Activated naive CD8-positive, alpha-beta T cell treated with anti-CD3 and anti-CD28 coated beads for 36 hours (primary cell): ENCODE measurements at places on chromosomes 3 and 15. TPM values are rescaled to one million over a fixed set of nuclear protein-coding genes. Genes with fewer than 3 reads are reported as not detected.

UCN2 gene
- not detected for total RNA-seq

C3orf80 gene
- not detected for total RNA-seq

UTS2B gene
- not detected for total RNA-seq

IL17RD gene
- total RNA-seq: 0.04 TPM

SLC38A3 gene
- 0.18 TPM for total RNA-seq

CD200 gene
- 32.7 TPM for total RNA-seq

- H3K4me1 ChIP-seq: peaks cover 51% of the 10 kb centered on the region
- DNase-seq: no peak
- H3K4me3 ChIP-seq: peak overlapping the region; percentile 25
- peaks cover 7% of the 10 kb centered on the region for H3K27me3 ChIP-seq
- H3K36me3 ChIP-seq: no peaks in the 10 kb centered on the region
Measured at GRCh38 chr3:46284981-46285683, 42.9 kb downstream of the CCR3 start.

GRCh38 chr3:133944181-133944580 is 48.5 kb upstream of the RAB6B start:
- H3K27ac ChIP-seq: no peak overlapping the region
- no peak overlapping the region for H3K4me3 ChIP-seq

DNA sequence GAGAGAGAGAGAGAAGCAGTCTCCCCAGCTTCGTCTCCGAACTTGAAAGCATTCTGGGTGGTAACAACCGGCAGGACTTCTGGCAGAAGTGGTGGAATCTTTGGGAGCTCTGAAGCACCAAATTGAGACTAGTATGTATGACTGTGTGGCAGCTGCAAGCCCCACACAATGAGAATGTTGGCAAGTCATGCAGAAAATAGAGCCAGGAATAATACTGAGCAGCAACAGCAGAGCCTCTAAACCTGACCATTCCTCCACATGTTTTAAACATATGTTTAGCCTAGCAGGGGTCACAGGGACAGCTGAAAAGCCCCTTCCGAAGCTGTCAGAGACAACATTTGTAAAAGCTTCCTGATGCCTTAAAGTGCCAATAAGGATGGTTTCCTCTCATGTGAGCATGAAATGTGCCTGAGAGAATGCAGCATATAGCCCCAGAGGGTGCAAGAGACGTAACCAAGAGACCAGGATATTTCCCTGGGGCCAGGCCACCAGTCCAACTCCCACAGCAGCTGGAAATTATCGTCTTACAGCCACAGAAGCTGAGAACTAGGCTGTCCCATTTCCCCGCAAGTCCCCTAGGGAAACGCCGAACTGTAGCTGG is 178.6 kb upstream of the CCDC54 start:
- H3K27me3 ChIP-seq: peaks cover 21% of the 10 kb centered on the region
- DNase-seq: no peak
- no peaks in the 10 kb centered on the region for H3K4me1 ChIP-seq
- H3K4me3 ChIP-seq: no peak overlapping the region
- H3K36me3 ChIP-seq: no peaks in the 10 kb centered on the region

- no peaks in the 10 kb centered on the region for H3K4me1 ChIP-seq
- H3K27ac ChIP-seq: no peak overlapping the region
- no peak overlapping the region for H3K4me3 ChIP-seq
- no peaks in the 10 kb centered on the region for H3K36me3 ChIP-seq
Measured at GRCh38 chr15:51377038-51377786, 35.8 kb downstream of the GLDN start.

DNA sequence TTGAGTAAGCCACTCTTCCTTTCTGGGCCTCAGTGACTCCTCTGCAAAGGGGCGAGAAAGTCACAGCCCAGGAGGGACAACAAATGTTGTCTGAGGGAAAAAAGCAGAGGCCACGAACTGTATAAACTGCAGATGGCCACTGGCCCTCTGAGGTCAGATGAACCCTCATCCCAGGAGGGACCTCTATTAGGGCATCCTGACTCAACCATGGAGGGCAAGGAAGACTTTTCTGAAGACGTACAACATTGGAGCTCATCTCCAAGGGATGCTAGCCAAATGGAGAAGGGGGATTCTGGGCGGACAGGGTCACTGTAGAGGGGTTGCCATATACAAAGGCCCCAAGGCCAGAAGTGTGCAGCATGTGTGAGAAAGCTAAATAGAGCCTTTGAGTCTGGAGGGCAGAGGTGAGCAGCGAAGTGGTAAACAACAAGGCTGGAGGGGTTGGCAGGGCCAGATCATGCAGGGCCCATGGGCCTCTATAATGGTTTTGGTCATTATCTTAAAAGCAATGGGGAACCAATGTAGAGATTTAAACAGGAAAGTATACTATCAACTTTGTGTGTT is 16.7 kb downstream of the GRAMD2A start:
- no peak overlapping the region for H3K27ac ChIP-seq
- no peak for DNase-seq
- no peaks in the 10 kb centered on the region for H3K36me3 ChIP-seq
- peaks cover 34% of the 10 kb centered on the region for H3K27me3 ChIP-seq
- H3K4me3 ChIP-seq: no peak overlapping the region

DNA sequence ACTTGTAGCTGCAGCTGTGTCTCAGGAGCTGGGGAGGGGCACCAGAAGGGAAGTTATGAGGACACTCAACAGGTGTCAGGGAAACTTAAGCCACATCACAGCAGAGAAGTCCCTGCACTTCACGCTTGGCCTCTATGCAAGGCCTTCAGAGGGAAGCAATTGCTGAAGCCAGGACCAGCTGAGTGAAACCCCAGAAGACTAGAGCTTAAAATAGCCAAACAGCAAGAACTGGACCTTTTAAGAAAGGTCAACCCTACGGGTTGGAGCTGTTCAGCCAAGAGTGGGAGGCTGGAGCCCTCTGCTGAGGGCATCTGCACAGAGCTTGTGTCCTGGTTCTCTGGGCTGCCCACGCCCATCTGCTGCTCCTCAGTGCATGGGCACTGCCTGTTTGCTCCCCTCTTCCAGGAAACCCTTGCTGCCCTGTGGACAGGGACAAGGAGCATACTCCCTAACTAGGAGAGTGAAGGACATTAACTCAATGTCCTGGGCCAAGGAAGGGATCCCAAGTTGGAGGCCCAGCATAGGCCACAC is 3.9 kb upstream of the GRAMD2A start:
- no peak for DNase-seq
- no peak overlapping the region for H3K4me3 ChIP-seq
- peaks cover 14% of the 10 kb centered on the region for H3K27me3 ChIP-seq
- no peak overlapping the region for H3K27ac ChIP-seq
- peaks cover 69% of the 10 kb centered on the region for H3K36me3 ChIP-seq

- no peak overlapping the region for H3K4me3 ChIP-seq
- peaks cover 18% of the 10 kb centered on the region for H3K36me3 ChIP-seq
- H3K27me3 ChIP-seq: no peaks in the 10 kb centered on the region
- no peak overlapping the region for H3K27ac ChIP-seq
Measured at GRCh38 chr3:105394177-105394576, 27.5 kb downstream of the ALCAM start.
